Neuronal stem cell (in vitro differentiated cells): ENCODE measurements at places on chromosomes 4 and X.

DNA sequence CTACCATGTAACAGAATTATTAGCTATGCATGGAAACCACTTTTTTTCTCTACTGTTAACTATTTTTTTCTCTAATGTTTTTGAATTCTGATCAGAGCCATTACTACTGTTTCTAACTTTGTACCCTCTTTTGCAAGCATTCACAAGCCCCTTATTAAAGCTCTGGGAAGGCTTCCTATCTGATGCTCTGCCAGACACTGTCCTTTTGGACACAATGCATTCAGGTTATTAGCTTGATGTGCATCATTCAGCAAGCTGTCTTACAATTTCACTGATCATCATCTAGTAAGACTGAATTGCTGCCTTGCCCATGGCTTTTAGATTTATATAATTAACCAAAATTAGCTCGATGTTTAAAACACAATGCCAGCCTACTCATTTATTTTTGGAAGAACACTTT lies 155.1 kb downstream of the NR3C2 start:
- DNase-seq = no peak

DNA sequence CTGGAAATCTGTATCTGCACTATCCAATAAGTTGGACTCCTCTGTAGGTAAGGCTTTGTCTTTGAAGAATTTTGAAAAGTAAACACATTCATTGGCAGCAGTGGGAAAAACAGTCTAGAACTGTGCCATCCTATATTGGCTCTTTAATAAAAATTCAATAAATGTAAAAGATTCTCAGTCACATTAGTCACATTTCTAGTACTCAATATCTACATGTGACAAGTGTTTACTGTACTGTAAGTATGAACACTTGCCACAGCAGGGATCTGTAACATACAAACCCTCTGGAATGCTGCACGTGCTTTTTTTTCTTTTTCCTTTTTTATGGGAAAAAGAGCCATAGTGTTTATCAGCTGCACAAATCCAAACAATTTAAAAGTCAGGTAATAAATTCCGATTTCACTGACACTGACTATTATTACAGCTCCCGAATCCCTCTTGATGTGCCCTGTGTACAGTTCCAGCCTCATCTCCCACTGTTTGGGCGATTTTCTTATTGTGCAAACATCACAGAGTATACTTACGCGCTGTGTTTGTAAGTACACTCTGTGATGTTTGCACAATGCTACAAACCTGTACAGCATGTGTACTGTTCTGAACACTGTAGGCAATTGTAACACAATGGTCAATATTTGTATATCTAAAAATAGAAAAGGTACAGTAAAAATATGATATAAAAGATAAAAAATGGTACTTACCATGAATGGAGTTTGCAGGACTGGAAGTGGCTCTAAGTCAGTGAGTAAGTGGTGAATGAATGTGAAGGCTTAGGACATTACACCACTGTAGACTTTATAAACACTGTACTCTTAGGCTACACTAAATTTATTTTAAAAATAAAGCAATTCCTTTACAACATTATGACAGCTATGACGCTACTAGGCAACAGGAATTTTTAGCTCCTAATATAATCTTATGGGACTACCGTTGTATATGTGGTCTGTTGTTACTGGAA lies 8.7 kb downstream of the PYURF start:
- DNase-seq = no peak

GRCh38 chrX:142637206-142637605 lies 388.5 kb upstream of the SPANXN4 start:
- DNase-seq = no peak

DNA sequence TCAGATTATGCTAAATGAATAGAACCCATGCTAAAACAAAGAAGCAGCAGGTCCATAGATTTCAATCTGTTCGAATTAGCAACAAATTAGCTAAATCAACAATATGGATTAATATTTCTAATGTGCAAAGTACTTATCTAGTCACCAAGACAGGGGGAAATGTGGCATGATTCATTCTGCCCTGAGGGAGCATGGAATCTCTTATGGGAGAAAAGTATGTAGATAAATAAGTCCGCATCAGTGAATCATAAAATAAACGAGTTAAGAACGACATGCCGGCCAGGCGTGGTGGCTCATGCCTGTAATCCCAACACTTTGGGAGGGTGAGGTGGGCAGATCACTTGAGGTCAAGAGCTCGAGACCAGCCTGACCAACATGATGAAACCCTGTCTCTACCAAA lies 102.1 kb downstream of the ANOS1 start:
- no peak for DNase-seq

DNA sequence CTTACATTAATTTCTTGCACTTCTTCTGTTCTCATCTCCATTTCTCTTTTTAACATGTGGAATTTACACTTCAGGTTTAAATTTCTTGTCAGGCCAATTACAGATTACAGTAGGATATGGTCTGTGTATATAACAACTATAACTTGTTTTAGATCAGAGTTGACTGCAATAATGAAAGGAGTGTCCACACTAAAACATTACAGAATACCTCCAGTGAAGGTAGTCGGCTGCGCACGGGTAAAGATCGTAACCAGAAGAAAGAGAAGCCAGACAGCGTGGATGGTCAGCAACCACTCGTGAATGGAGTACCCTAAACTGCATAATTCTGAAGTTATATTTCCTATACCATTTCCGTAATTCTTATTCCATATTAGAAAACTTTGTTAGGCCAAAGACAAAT lies 32.6 kb upstream of the FMR1NB start:
- DNase-seq = no peak

- DNase-seq = no peak
Measured at GRCh38 chrX:153708415-153708814, 15.8 kb downstream of the BCAP31 start.

- DNase-seq = no peak
Measured at GRCh38 chr4:11286533-11286932, 142.2 kb downstream of the HS3ST1 start.

- no peak for DNase-seq
Measured at GRCh38 chrX:52874661-52875060, 6.8 kb upstream of the XAGE3 start.
